ENCODE measurements at places on chromosomes 2 and 18.

DNA sequence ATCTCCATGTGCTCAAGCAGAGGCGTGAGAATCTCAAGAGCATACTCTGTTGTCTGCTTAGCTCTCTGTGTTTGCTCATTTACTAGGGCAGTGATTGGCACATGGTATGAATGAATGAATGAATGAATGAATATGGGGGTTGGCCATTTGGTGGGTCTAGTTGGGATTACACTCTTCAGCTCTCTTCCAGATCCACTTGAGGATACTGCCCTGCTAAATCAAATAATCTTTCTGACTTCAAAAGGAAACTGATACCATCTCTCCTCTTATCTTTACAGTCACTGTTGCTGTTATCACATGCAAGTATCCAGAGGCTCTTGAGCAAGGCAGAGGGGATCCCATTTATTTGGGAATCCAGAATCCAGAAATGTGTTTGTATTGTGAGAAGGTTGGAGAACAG lies 1.9 kb downstream of the IL36G start:
- no peak for DNase-seq

DNA sequence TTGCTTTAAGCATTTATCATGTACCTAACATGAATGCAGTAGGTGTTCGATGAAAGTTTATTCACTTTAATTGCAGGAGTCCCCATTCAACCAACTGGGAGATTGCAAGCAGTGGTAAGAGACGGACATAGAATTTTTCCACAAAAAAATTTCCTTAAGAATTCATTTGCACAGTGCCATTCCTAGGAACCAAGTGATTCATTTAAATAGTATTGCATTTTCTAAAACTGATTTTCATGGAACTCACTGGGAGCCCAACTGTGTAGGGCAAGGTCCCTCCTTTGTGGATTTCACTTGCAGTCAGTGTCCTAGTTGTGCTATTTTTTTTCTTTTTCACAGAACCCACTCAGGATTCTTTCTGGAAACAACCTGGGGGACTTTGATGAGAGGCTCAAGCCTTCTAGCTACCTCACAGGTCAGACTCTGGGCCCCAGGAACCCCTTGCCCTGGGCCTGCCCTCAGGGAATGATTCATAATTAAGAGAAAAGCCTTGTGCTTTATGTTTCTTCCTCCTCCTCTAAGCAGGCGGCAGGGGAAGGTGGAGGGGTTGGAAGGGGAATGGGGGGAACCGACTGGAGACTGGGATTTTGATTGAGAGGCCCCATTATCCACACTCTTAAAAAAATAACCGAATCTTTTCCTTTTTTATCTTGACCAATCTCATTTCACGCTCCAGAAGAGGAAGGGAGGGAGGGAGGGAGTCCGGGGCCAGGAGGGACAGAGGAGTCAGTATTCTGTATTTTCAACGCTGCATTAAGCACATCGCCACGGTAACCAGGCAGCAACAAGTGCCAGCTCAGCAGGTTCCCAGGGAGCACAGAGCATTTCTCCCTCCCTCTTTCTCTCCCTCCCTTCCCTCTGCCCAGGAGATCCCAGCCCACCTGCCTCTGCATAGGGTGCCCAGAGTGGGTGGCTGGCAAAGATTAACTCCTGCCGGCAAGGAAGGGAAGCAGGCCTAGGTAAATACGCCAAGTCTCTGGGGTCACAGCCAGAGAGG lies 51.8 kb downstream of the PSD4 start:
- no peak for DNase-seq

- peak; percentile 43 for DNase-seq
These were observed 203.5 kb upstream of the TWIST2 start for GRCh38 chr2:238644095-238645081.

DNA sequence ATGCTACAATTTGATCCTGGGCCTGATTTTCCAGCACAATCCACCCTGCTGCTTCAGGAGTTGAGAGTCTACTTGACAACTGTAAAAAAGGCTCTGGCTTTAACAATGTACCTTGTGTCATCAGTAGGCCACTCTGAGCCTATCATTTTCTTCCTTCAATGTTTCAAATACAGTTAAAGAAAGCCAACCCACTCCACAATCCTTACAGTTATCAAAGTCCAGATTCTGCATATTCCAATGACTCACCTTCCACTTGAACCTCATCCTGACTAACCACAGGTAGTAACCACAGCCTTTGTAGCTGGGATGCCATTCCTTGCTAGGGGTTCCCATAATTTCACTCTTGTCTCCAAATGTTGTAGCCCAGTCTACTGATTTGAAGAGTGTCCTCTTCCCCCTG lies 35.5 kb upstream of the AQP4 start:
- no peak for DNase-seq

DNA sequence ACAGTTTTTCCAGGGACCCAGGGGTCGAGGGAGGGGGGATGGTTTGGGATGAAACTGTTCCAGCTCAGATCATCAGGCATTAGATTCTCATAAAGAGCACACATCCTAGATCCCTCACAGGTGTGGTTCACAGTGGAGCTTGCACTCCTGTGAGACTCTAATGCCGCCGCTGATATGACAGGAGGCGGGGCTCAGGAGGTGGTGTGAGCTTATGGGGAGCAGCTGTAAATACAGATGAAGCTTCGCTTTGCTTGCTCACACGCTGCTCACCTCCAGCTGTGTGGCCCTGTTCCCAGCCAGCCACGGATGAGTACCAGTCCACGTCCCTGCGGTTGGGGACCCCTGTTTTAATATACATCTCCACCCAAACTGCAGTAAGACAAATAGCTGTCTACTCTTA lies 204.2 kb downstream of the AGAP1 start:
- no peak for DNase-seq

GRCh38 chr2:191369034-191369433 lies 123.8 kb downstream of the MYO1B start:
- DNase-seq = peak; percentile 24

All from SW 1271 (cell line).